ENCODE measurements at places on chromosomes 6 and 20.

DNA sequence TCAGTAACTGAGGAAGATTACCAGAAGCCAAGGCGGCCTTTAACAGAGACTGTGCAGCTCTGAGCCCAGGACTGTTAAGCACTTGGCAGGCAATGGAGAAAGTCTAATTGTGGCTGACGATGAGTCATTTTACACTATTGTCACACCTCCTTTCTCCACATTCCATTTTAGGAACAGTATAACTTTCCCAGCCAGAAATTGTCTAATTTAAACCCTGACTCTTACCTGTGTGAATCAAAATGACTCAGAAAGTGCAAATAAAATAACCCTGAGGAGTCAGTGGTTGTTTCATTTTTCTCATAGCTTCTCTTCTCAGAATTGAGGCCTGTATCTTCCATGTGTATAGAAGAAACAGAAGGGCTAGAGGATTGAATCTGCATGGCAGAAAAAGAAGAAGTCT, 40.0 kb upstream of the OPN5 start:
- no peak for DNase-seq

DNA sequence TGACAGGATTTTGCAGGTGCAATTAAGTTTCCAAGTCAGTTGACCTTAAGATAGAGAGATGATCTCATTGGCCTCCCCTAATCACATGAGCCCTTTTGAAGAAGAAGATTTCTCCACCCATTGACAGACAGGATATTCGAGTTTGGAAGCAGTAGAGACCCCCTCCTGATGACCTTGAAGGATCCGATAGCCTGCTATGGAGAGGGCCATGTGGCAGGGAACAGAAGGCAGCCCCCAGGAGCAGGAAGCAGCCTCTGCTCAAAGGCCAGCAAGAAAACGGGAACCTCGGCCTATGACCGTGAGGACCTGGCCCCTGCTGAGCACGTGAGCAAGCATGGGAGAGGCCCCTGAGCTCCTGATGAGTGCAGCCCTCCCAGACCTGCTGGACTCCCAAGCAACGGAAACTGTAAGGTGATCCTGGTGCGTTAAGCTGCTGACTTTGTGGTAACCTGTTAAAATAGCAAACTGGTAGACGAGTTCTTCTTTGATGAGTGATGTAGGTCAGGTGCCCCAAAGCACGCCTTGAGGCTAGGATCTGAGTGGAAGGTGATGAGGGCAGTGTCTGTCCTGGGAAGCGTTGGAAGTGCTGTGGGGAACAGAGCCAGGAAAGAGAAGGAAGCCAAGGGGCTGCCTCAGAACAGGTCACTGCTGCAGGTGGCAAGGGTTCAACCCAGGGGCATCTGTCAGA, 18.5 kb upstream of the TUBB2A start:
- no peak for DNase-seq

DNA sequence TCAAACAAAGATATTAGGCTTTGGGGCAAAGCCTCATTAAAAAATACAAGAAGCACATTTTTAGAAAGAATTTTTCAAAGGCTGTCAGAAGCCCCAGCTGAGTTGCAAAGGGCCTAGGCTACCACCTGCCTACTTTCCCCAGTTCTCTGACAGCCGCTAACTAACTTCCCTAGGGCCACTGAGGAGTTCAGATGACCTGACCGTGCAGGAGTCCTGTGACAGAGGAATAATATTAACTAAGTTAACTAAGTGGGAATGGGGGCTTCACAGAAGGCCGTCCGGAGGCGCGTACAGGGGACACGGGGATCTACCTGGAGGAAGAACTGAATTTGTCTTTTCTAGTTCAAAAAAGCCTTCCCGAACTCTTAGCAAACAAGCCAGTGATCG, 884 bp downstream of the MCHR2 start:
- DNase-seq: no peak

DNA sequence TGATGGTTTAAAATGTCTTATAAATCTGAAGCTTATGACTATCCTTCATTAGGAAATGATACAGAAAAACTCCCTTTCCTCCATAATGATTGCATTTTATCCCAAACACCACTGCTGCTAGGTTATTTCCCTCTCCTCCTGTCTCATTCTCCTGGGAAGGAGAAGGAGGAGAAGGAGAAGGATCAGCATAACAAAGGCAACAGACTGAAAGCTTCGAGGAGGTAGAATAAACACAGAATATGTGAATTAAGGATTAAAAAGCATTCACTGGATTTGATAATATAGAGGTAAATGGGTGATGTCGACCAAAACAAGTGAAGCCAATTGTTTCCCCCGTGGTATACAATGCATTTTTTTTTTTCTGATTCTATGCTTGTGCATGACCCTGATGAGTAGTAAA, 82.0 kb downstream of the WASF1 start:
- no peak for DNase-seq

Measured in stimulated activated CD4-positive, alpha-beta T cell treated with anti-CD3 and anti-CD28 coated beads, Interleukin-15, amount 100 ng/mL, for 1 hour (primary cell).